ENCODE measurements at places on chromosomes 2 and 18.

- DNase-seq: peak; percentile 76
These were observed 15.6 kb downstream of the BAZ2B start for GRCh38 chr2:159600752-159601151.

- DNase-seq: peak; percentile 40
These were observed 1541.9 kb upstream of the PIK3C3 start for GRCh38 chr18:40413160-40413559.

DNA sequence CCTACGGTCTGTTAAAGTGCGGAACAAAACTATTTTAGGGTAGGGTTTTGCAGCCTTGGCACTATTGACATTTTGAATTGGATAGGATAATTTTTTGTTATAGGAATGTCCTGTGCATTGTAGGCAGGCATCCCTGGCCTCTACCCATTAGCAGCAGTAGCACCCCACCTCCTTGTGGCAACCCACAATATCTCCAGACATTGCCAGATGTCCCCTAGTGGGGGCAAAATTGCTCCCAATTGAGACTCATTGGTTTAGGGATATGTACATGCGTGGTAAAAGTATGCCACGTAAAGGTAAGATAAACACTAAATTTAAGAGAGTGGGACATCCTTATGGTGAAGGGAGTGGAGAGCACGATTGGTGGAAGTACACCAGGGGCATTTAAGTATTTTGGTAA, 4.6 kb downstream of the MIB1 start:
- DNase-seq: no peak

GRCh38 chr2:233208382-233209116, 42.9 kb upstream of the ATG16L1 start:
- DNase-seq: no peak

DNA sequence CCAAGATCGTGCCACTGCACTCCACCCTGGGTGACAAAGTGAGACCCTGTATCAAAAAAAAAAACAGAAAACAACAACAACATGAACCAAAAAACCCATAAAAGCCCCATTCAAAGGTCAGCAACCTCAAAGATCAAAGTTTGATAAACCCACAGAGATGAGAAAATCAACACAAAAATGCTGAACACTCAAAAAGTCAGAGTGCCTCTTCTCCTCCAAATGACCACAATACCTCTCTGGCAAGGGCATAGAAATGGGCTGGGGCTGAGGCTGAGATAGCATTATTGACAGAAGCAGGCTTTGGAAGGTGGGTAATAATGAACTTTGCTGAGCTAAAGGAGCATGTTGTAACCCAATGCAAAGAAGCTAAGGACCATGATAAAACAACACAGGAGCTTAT, 66.3 kb downstream of the FARP2 start:
- DNase-seq: no peak

DNA sequence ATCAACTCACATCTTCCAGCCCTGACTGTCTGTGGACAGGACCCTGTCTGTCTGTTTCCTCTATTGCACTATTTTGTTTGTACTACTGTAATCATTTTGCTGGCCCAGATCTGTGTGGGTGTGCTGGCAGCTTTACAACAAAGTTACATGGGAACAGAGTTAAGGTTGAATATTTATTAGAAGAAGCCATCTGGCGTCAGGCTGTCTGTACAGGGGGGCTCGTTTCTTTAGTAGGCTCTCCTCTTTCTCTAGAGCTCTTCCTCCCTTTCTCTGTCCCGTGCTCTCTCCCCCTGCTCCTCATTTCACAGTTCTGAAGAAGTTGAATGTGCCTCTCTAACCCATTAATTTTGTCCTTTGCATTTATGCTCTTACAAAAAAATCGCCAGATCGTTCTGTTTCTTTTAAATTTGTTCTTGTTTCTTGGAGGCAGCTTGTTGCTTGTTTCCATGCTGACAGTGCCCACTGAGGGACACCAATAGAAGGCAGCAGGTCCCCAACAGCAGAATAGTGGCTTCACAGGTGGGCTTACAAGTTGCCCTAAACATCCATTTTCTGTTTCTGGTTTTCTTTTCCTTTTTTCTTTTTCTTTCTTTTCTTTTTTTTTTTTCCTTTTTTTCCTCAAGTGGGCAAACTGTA, 315.2 kb upstream of the ZEB2 start:
- DNase-seq: no peak

DNA sequence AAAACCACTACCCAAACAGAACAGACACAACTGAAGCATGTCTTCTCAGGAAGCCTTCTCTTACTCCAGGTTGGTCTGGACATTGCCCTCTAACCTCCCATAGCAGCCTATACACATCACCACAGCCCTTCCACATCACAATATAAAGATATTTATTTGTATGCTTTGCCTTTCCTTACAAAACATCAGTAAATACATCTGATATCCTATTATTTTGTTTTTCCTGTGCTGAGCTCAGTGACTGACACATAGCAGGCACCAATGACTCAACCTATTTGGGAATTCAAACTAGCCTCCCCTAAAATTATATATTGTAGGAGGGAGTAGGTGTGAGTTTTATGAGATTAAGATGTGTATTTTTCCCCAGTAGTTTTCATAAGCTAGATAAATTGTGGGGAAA, 28.8 kb downstream of the SLC40A1 start:
- no peak for DNase-seq

GRCh38 chr2:231099918-231100317, 24.9 kb downstream of the HTR2B start:
- no peak for DNase-seq

DNA sequence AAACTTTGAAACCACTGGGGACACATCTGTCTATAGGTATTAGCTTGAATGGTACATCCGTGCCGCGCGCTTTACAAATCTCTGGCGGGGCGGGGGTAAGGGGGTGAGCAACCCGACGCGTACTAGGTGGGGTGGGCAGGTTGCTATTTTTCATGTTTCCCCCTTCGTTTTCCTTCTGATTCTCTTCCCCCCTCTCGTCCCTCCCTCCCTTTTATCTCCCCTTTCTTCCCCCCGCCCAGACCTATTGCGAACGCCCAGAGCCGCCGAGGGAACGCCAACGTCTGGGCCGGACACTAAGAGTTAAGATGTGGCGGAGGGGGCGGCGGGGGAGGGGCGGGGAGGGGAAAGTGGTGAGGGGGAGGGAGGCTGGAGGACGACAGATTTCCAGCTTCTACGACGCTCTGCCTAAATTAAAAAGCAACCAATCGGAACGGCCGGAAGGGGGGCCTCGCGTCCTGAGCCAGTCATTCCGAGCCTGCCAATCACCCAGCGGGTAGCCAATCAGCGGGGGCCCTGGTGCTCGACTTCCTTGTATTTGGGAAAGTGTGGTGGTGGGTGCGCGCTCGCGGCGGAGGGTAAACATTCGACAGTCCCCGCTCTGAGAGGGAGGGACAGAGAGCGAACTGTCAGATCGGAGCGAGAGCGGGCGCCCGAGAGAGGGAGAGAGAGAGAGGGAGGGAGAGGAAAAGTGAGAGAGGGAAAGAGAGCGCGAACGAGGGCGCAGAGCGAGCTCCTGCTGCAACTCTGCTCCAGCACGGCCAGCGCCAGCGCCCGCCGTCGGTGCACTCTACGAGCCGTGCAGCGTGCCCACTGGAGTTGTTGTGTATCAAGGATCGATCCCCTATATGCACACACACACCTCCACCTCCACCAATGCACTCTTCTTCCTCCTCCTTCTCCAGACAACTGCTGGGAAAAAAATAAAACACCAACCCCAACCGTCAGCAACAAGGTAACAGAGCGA, at the start of gene POU3F3:
POU3F3 (plus strand) TSS at position 582 of the 964 bp plus-strand sequence. CDS start 1,396 bp downstream, outside the sequence.
- peak; percentile 100 for DNase-seq

- DNase-seq: peak; percentile 1
These were observed 249.8 kb upstream of the FSHR start for GRCh38 chr2:49404108-49404507.

- DNase-seq: no peak
These were observed 3.5 kb downstream of the TMEM127 start for GRCh38 chr2:96262306-96262705.

DNA sequence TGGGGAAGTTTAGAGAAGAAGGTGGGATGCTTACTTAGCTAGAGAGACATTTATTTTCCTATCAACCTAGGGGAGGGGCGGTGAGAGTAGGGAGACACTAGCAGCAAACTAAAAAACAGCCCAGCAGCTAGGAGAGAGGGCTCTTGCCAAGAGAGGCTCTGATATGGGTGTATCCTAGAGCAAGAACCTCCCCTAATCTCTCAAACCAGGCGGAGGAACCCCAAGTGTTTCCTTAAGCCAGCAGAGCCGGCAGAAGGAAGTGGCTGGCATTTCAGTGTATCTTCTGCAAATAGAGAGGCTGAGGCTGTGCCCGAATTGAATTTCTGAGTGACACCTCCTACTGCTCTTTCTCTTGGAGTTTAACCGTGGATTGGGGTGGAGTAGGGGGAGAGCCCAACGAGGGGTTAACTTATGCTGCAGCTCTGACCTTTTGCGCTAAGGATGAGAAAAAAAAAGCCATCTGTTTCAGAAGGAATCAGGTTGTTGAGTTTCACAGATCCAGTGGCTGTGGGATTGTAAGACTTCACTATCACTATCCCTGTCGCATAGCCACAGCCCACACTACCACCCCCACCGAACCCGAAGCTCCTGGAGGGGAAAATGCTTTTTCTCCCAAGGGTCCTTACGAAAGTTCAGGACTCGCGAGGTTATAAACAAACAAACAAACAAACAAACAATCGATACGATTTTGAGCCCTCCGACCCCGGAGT, 1.4 kb downstream of the ST8SIA5 start:
- no peak for DNase-seq
